Fibroblast of the conjunctiva (primary cell): ENCODE measurements at places on chromosomes 6 and 20.

DNA sequence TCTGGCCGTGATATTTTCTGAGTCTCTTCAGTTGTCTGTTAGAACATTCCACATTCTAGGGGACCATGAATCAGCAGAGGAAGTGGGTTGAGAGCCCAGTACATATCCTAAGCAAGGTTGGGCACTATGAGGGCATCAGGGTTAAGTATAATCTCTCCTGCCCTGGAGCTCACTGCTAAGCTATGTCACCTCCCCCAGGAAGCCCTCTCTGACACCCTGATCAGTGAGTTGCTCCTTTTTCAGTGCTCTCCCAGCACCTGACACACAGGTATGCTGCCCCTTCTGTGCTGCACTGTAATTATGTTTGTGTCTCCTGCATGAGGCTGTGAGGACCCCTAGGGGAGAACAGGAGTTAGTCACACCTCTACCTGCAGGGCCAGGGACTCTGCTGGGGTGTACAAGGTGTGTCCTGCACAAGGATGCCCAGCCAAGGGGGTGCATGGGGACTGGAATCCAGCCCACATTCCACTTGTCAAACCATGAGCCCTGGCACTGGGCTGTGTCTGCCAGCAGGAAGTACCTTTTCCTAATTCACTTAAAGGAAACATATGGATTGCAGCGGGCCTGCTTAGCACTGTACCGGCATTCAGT lies 3.9 kb downstream of the RAB44 start:
- DNase-seq, result no peak

GRCh38 chr6:151835396-151835795 lies 27.9 kb downstream of the ESR1 start:
- DNase-seq, result no peak

- DNase-seq, result no peak
Measured at GRCh38 chr6:134593024-134593423, 275.1 kb upstream of the SGK1 start.

DNA sequence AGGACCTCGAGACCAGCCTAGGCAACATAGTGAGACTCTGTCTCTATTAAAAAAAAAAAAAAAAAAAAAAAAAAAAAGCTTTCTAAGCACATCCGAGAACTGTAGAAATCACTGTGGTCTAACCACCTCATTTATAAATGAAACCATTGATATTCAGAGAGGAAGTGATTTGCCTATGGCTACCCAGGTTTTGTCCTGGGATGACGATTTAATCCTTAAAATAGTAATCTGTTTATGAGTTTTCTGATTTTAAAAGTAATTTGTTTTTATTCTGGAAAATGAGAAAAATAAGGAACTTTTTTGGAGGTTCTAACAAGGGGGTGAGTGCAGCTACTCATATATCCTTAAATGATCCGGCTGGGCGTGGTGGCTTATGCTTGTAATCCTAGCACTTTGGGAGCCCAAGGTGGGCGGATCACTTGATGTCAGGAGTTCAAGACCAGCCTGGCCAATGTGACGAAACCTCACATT lies 6.5 kb upstream of the BTN3A2 start:
- DNase-seq, result no peak

GRCh38 chr20:38222231-38222922 lies 38.2 kb downstream of the KIAA1755 start:
- no peak for DNase-seq

- no peak for DNase-seq
Measured at GRCh38 chr20:2038161-2038560, 44.3 kb upstream of the PDYN start.

GRCh38 chr6:35063701-35064280 lies 77.3 kb downstream of the TCP11 start:
- no peak for DNase-seq

DNA sequence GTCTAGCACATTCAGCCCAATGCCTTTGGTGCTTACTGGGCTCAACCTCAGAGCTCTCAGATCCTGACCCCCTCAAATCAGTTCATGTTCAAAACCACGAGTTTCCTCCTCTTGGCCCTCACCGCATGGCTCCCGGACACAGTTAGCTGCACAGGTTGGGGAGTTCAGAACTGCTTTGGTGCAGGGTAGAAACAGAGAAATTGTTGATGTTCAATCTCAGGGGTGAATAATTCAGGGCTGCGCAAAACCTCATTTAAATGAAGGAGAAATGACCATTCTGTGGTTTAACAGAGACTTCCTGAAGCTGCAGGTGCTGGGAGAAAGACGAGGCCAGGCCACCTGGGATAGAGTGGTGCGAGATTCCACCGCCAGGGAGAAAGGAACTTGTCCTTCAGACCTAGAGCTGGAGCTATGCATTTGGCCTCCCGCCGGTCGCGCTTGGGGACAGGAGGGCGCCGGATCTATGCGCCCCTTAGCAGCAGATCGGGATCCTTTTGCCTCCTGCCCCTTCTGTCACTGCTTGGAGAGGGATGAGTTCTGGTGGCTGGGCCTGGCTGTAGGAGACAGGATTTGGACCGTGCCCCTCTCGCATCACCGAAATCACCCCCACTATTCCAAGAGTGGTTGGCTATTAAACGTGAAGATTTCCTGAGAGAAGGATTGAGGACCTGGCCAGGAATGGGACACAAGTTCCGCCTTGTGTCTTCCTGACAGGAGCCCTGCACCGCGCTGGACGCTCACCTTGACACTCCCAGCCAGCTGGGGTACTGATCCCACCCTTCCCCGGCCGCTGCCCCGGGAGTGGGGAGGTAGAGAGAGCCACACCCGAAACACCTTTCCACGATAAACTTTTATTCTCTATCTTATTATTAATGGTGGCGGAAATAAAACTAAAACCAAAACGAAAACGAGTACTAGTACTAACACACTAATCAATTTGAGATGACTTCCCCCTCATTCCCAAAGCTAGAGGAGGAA lies 767 bp upstream of the PAX1 start:
- DNase-seq, result no peak

DNA sequence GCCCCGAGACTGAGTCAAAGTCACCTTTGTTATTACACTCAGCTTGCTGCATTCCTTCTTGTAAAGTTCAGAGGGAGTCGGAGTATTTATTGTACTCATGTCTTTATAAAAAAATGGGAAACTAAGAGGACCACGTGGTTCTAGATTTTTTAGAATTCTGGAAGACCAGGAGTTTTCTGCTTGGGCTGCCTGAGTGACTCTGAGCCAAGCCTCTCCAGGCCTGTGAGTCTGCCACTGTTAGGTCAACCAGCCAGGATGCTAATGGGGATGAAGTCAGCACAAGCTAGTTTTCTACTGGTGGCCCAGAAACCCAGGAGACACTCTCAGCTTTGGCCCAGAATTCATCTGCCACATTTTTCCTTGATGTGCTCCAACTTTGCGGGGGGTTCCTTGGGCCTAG lies 453.5 kb upstream of the SULF2 start:
- DNase-seq, result no peak

- no peak for DNase-seq
Measured at GRCh38 chr6:157684620-157685299, 138.3 kb upstream of the SNX9 start.

GRCh38 chr20:45502561-45502960 lies 12.9 kb downstream of the SPINT3 start:
- DNase-seq, result no peak

DNA sequence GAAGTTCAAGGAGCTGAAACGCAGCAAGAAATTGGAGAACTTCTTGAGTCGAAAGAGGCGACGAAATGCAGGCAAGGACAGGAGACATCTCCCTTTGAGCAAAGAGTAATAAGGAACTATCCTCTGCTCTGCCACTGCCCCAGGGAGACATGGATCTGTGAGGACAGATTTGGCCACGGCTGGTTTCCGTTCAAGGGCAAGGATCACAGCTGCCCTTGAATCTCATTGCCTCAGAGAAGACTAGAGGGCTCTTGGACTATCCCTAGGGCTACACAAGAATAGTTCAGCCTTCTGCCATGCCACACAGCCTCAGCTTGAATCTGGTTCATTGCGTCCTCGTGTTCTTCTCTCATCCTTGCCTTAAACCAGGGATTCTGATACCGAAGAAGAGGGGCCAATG lies 7.7 kb downstream of the RRP36 start:
- DNase-seq, result no peak

- DNase-seq, result peak; percentile 49
Measured at GRCh38 chr6:148329596-148330381, 12.8 kb upstream of the SASH1 start.

DNA sequence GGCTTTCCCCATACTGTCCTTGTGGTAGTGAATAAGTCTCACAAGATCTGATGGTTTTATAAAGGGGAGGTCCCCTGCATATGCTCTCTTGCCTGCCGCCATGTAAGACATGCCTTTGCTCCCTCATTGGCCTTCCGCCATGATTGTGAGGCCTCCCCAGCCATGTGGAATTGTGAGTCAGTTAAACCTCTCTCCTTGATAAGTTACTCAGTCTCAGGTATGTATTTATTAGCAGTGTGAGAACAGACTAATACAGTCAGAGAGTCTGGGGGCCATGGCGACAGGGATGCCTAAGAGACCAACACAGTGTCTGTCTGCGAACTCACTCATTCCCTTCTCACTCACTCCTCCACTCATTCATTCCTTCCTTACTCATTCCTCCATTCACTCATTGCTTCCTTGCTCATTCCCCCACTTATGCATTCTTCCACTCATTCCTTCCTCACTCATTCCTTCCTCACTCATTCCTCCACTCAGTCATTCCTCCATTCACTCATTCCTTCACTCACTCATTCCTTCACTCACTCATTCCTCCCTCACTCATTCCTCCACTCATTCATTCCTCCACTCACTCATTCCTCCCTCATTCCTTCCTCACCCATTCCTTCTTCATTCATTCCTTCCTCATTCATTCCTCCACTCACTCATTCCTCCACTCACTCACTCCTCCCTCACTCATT lies 137.5 kb upstream of the AGPAT4 start:
- no peak for DNase-seq

DNA sequence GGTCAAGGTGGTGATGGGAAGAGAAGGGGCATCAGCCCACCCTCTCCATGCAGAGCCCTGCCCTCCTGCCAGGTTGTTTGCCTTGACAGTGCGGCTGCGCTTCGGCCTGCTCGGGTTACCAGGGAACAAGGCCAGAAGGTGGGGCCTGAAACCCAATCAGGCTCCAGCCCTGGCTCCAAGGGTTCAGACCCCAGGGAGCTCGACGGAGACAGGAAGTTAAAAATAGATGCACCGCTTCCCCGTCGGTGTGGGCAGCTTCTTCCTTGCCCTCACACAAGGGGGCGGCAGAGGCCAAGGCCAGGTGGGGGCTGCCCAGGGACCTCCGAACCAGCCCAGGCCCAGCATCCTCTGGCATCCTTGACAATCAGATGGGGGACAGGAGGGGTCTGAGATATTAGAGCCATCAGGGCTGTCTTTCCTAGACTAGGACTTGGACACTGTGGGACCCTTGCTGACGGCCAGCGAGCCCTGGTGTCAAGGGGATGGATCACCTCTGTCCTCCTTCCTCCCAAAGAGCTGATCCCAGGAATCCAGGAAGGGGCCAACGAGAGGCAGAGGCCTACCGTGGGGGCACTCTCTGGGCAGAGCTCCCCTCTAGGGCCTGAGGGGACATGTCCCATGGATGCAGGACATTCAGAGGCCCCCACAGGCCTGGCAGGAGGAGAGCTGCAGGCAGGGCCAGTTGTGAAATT lies 65.2 kb downstream of the RIPOR3 start:
- DNase-seq, result peak; percentile 38

- DNase-seq, result no peak
Measured at GRCh38 chr6:133348846-133349245, 107.7 kb downstream of the EYA4 start.

DNA sequence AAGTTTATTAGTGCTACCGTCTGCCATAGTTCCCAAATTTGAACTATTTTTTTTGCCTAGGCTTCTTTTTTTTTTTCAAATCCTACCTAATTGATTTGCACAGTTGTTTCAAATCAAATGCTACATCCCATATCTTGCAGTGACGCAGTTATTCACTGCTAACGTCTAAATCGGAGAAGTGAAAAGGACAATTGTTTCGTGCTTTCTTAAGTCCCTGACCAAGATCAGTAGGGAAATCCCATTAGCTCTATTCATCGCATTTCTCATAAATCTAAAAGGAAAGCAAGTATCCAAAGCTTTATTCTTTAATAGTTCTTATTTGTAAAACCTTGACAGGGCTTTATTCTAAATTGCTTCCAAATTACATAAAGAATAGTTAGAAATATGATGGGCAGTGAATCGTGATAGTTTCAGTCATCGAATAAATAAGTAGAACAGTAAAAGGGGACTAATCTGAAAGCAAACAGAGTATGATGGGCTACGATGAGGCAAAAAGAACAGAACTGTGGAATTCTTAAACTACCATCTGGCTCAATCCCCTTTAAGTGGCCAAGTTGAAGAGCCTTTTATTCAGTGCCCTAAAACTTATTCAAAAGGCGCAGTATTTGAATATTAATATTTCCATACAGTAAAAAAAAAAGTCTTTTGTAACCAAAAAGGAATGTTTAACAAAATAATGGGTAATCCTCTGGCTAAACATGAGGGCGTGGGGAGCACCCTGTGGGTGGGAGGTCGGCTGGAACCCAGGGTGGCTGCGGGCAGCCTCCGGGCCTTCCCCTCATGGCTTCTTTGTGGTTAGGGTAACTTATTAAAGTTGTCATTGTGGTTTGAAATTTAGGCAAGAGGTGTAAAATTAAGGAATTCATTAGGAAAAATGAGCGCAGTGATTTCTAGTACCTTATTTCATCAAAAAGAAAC lies 3.0 kb upstream of the ARID1B start:
- no peak for DNase-seq

DNA sequence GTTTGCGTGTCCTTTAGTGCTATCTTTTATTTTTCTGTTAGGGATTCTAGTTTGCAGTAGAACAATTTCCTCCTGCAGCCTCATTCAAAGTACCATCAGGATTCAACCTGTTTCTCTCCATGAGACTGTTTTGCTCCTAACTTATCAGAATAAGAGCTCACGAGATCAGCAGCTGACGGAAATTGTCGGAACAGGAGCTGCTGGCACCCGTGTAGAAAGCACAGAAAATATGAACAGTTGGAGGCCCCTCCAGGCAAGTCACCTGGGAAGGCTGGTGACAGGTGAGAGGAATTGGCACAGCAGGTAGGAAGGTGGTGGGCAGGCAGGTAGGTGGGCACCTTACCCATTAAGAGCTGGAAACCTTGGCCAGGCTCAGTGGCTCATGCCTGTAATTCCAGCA lies 368.6 kb downstream of the CDH26 start:
- no peak for DNase-seq

DNA sequence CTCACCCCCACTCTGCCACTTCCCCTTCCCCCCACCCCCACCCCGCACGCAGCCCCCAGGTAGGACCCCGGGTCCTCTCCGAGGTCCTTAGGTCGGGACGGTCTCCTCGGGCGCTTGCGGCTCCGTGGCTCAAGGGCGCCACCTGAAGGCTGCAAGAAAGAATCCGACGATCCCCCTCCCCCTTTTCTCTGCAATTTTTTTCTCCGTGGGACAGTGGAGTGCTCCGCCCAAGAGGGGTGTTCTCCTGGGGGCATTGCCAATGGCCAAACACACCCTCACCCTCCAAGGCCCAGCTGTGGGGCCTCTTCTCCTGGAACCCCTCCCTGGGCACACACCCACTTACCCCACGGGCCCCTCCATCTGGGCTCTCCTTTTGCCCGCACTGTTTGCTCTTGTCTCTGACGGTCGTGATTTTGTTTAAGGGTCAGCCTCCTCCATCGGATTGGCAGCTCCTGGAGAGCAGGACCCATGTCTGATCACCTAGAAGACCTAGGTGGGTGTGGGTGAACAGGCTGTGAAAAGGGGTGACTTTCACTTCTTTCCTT lies 1.1 kb upstream of the TMEM74B start:
- DNase-seq, result peak; percentile 9

GRCh38 chr6:31966997-31967925 lies 4.7 kb downstream of the DXO start:
- DNase-seq, result no peak

- no peak for DNase-seq
Measured at GRCh38 chr6:135025775-135026174, 28.8 kb downstream of the HBS1L start.
